Occipital lobe (tissue), 3 donors: ENCODE measurements at places on chromosomes 7 and 10.

GRCh38 chr7:121038717-121039509 is 50.4 kb downstream of the CPED1 start:
- no peak for DNase-seq

DNA sequence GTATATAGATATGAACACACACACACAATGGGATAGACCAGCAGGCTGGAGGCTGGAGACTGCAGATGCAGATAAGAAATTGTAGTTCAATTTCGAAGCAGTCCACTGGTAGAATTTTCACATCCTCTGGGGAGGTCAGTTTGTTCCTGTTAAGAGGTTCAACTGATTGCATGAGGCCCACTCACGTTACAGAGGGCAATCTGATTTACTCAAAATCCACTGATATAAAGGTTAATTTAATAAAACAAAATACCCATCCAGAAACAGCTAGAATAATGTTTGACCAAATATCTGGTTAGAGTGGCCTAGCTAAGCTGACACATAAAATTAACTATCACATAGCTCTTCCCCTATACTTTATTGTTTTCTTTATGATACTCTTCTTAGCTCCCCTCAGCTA is 162.9 kb upstream of the SMIM30 start:
- no peak for DNase-seq

- DNase-seq: peak; percentile 49
Observed at GRCh38 chr10:102418622-102419268, at the start of gene PSD. Gene PSD, minus strand, starts transcription at chr10:102418785. Its CDS starts 1,747 bp downstream, at chr10:102417038.

- no peak for DNase-seq
Observed at GRCh38 chr10:32077896-32078485, 21.8 kb upstream of the KIF5B start.

DNA sequence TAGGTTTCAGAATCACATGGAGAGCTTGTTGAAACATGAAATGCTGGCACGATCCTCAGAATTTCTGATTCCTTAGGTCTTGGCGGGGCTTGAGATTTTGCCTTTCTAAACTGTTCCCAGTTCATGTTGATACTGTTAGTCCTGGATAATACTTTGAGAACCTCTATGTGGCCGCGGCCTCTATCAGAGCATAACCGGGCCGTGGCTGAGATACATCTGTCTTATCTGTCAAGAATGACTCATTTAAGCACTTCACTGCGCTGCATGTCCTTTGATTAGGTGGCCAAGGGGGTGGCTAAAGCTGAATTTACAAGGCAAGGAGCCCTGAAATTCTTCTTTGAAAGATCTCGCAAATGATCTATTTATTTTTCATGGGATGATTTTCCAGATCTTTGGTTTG is 66.9 kb downstream of the GALNT17 start:
- DNase-seq: no peak
